ENCODE measurements at places on chromosomes 2 and 18. TPM values are rescaled to one million over a fixed set of nuclear protein-coding genes. Genes with fewer than 3 reads are reported as not detected.

Gene GAREM2
- total RNA-seq: 0.98 TPM

Gene CLEC4F
- total RNA-seq: 0.38 TPM

Gene COLEC11
- 1.5 TPM for total RNA-seq

Gene GBX2
- not detected for total RNA-seq

Gene SULT6B1
- not detected for total RNA-seq

Gene ST8SIA5
- not detected for total RNA-seq

Gene SAG
- total RNA-seq: not detected
